ENCODE measurements at places on chromosomes 12 and 14.

- no peak for DNase-seq
Observed at GRCh38 chr14:59274991-59275391, 86.5 kb downstream of the DAAM1 start.

- DNase-seq = no peak
Observed at GRCh38 chr14:67951529-67952135, 132.1 kb downstream of the RAD51B start.

DNA sequence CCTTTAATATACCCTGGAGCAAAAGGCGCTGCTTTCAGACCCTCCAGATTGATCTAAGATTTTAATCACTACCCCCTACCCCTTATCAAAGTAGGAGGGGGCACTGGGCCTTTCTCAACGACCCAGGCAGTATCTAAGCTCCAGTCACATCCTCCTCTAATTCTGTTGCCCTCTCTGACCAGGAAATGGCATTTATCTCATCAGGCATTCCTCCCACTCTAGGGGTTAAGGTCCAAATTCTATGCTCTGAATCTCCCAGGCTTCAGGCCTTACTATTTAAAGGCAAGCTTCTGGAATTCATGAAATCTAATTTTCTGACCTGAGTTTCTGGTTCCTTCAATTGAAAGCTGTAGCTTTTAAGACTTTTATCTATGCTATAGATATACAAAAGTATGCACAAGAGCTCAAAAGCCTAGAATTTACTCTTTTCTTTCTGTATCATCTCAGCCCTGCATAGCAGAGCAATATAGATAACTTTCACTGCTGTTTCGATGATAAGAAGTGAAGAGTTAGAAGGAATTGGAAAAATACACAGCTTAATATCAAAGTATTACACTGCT lies 622.9 kb downstream of the RPS29 start:
- no peak for DNase-seq

DNA sequence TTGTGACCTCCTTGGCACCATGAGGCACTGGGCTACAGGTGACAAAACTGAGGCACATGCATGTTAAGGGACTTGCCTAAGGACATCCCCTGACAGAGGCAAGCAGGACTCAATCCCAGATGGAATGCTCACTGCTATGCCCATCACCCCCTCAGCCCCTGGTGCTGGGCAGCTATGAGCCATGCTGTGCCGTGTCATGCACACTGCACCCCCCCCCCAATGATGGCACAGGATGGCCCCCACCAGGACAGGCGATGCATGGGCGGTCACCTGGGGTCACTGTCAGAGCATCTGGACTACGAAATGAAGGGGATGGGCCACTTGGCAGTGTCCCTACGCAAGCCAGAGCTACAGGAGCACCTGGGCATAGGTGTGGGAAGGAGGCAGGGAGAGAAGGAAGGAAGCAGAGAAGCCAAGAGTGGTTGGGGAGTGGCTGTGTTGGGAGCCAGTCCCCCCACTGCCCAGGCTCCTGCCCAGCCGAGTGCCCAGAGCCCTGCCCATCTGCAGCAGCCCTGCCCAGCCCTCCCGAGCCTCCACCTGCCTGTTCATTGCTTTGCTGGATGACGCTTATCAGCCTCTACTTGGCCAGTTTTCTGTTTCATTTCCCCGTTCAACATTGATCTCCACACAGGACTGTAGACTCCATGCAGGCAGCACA lies 84.9 kb upstream of the DIO3 start:
- no peak for DNase-seq

DNA sequence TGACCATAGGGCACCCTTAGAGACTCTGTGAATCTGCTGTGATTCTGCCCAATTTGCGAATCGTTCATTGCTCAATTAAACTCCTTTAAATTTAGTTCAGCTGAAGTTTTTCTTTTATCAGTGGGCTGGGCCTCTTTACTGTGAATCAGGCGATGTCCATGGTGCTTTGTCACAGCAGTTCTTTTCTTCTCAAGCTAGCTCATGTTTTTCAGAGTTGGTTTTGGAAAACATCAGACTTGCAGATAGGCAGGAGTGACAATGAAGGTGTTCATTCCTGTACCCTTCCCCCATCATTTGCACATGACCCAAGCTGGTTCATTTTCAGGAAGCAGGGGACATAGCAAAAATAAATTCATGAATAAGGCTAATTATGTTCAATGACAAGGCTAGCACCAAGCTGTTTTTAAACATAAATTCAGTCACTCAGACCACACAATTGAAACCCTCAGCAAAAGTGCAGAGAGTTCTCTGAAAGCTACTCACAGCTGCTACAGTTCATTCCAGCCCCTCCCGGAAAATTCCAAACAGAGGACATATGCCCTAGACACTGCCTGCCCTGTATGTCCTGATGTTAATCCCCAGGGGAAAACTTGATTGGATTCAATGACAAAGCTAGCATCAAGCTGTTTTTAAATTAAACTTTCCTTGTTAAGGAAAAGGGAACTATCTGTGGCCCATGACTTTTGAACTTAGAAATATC lies 383.3 kb downstream of the C12orf75 start:
- peak; percentile 33 for DNase-seq

GRCh38 chr14:101950100-101950499 lies 14.3 kb upstream of the DYNC1H1 start:
- no peak for DNase-seq

- DNase-seq = no peak
Observed at GRCh38 chr12:19891936-19892591, 452.8 kb downstream of the AEBP2 start.

Data from left kidney (tissue), 8 donors.